CD4-positive, alpha-beta T cell treated with Interleukin-10 for 1 hour (primary cell): ENCODE measurements at places on chromosomes 11 and 22.

DNA sequence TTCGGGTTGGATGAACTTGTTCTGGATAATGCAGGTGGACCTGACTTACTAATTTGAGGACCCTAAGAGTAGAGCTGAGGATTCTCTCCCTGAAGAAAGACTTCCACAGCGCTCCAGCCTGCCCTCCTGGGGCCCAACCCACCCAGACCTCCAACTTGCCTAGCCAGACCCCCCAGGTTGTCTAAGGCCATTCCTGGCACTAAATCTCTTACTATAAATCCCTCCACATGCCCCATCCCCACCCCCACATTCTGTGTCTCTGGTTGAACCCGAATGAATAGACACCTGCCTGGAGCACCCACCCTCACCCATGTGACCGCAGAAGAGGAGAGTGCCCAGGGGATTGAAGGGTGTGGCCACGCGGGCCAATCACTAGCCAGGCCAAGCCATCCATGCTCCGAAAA, 1480.0 kb downstream of the TBC1D22A start:
- DNase-seq: no peak

DNA sequence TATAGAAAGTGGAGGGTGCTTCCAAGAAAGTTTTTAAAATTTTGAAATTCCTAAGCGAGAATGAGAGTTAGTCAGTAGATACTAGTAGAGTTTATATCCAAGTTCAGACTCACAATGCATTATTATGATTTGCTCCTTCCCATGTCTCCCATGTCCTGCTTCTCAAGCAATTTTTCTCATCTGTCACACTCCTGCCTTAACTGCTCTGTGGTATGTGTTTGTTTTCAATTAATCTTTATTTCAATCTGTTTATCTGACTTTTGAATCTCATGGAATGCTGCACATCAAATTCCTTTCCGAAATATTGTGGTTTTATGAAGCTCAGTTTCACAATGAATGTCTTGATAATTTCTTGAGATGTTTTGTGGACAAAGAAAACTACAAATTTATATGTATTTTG, 18.1 kb downstream of the THY1 start:
- DNase-seq: no peak

DNA sequence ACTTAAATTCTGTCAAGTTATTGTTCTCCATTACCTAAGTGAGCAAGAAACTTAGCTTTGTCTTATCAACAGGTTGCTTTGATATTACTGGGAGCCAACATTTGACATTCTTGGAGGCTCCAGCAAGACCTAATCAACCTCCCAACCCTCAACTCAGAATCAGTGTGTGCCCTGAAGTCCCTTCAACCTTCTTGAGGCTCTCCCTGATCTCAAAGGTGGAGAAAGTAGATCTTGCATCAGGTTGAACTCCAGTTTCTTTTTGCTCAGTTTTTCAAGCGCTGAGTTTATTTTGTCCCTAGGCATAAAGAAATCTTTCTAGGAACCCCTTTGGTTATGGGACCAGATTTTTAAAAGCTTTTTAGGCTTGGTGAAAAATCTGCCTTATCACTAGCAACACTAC, 1.4 kb downstream of the FAM111A start:
- no peak for DNase-seq

- DNase-seq: no peak
Observed at GRCh38 chr11:86447763-86448480, 73.2 kb downstream of the CCDC81 start.

GRCh38 chr11:32962016-32962415, 53.7 kb upstream of the DEPDC7 start:
- no peak for DNase-seq

- DNase-seq: no peak
Observed at GRCh38 chr22:42222140-42222539, 48.3 kb downstream of the TCF20 start.

DNA sequence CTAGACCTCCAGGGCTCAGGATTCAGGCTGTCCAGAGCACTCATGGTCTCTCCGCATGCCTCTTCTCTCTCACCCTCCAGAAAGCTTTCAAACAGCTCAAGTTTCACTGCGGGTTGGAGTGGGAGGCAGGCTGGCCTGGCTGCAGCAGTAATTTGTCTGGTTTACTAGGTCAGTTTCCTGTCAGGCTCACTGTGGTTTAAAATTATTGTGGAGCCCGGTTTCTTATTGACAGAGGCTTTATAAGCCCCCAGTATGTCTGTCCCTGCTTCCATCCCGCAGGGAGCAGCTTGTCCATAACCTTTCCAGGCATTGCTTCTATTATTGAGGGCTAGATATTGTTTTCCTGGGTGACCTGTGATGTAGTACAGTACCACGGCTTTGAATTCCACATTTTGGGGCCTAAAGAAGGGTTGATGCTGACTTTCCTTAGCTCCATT, 235.3 kb upstream of the SORL1-AS1 start:
- DNase-seq: no peak

DNA sequence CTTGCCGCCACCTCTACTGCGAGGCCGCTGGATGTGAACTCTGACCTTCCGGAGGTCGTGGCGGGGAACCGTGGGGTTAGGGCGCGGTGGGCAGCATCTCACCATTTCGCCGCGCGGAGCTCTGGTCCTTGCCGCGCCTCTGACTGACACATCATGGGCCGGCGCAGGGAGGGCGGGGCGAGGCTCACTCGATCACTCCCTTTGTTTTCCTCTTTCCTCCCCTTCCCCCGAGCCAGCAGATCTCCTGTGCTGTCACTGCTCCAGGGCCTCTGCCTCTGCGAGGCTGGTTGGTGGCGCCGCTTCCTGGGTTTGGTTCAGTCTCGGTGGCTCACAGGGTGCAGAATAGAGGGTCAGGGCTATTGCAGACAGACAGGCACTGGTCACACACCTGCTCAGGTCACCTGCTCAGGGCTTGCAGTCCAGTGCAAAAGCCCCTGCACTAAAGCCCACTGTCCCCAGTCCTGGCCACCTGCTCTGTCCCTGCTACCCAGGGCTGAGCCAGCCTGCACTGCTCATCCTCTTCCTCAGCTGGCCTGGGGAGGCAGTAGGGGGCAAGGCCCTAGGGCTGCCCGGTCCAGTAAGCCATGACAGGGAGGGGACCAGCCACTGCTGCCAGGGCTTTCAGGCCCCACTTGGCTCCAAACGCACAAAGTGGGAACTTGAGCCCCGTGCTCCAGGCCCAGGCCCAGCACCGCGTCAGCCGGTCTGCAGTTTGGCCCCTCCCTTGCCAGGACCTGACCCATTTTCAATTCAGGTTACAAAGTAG, 36.2 kb downstream of the PISD start:
- DNase-seq: no peak

GRCh38 chr11:122276221-122276620, 160.2 kb upstream of the BLID start:
- DNase-seq: no peak

- DNase-seq: peak; percentile 50
Observed at GRCh38 chr11:107999759-108000455, 8.8 kb upstream of the CUL5 start.

- DNase-seq: no peak
Observed at GRCh38 chr11:104003491-104003890, 32.9 kb upstream of the DDI1 start.

DNA sequence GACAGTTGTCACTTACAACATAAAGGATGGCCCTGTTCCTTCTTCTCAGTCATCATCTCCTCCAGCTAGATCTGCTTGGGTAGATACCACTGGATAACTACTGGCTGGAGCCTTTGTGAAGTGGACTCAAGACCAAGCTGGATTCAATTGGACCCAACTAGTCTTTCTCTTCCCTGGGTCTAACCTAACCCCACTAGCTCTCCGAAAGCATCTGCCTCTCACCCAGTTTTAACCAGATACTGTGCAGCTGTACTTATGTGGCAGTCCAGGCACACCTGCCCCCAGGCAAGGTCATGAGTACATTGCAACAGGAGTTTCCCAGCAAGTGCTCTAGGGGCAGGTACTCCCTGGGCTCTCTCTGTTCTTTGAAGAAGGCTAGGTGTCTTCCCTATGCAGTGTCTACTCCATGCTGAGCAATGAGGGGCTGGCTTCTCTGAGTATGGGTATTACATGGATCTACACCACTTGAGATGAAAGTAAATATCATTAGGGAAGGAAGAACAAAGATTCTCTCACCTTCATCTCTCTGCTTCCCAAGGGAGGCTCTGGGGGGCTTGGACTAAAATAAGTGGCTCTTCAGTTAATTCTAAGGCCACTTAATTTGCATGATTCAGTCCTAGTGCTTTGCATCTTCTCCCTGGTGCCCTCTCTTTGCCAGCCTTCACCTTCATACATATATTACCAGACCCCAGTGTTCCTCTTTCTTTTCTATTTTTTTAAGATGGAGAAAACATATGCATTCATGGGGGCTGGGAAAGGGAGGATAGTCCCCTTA, 236.1 kb downstream of the NXPE2 start:
- DNase-seq: no peak

DNA sequence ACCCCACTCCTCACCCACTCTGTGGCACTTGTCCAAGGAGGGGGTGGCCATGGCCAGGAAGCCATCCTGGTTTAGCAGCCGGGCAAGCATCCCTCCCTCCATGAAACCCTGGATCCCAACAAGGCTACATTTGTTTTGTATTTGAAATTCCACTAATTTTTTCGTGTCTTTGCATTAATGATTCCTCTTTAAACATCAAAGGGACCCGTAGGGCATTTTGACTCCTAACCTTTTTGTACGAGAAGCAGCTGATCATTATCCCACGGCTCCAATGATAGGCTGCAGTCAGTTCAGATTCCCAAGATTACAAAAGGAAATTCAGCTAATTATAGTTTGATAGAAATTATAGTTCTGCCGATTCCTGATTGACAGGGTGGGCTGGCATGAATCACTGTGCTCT, 10.7 kb downstream of the MYEOV start:
- no peak for DNase-seq

GRCh38 chr11:94315664-94316063, 11.3 kb downstream of the IZUMO1R start:
- DNase-seq: no peak

DNA sequence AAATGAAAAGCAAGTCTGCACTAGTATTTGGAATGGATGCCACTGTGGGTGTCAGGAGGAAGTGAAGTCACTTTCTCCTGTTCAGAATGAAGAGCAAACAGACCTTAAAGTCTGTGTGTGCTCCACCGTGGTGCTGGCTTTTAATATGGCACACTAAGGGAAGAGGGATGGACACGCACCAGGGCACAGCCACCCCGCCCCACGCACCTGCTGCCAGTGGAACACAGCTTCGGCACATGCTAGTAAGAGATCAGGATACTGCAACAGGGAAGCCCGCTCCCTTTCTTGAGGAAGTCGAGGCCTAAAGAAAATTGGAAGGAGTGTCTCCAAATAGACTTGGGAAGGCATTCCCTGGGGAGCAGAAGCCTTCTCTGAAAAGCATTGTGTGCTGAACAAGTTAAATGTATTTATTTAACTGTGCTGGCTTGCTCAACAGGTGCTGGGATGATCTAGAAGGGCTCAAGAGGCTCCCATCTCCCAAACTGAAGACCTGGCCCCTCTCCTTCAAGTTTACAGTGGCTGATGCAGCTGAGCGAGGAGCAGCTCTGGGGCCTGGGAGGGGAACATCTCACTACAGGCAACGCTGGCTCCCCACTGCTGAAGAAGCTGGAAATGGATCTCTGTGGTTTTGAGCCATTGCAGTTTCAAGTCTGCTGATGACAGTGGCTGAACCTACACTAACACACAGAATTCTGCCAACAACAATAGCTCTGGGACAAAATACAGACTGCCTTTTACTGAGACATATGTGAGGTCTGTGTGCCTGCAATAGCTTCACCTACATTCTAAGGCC, 504.6 kb upstream of the B3GAT1 start:
- no peak for DNase-seq

- no peak for DNase-seq
Observed at GRCh38 chr11:75477614-75477935, 44.6 kb upstream of the KLHL35 start.

GRCh38 chr11:59615120-59615636, 396 bp downstream of the OSBP start:
- peak; percentile 78 for DNase-seq

DNA sequence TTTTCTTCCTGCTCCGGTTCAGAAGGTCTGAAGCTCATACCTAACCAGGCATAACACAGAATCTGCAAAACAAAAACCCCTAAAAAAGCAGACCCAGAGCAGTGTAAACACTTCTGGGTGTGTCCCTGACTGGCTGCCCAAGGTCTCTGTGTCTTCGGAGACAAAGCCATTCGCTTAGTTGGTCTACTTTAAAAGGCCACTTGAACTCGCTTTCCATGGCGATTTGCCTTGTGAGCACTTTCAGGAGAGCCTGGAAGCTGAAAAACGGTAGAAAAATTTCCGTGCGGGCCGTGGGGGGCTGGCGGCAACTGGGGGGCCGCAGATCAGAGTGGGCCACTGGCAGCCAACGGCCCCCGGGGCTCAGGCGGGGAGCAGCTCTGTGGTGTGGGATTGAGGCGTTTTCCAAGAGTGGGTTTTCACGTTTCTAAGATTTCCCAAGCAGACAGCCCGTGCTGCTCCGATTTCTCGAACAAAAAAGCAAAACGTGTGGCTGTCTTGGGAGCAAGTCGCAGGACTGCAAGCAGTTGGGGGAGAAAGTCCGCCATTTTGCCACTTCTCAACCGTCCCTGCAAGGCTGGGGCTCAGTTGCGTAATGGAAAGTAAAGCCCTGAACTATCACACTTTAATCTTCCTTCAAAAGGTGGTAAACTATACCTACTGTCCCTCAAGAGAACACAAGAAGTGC, 661 bp upstream of the MALAT1 start:
- DNase-seq: peak; percentile 80

GRCh38 chr11:44555031-44555800, 10.2 kb upstream of the CD82 start:
- DNase-seq: no peak

GRCh38 chr11:48050304-48050703, 69.9 kb downstream of the PTPRJ start:
- DNase-seq: no peak

- no peak for DNase-seq
Observed at GRCh38 chr11:6991227-6991626, 28.9 kb downstream of the ZNF214 start.

GRCh38 chr11:8267831-8268529, 4.3 kb upstream of the LMO1 start:
- DNase-seq: peak; percentile 9

DNA sequence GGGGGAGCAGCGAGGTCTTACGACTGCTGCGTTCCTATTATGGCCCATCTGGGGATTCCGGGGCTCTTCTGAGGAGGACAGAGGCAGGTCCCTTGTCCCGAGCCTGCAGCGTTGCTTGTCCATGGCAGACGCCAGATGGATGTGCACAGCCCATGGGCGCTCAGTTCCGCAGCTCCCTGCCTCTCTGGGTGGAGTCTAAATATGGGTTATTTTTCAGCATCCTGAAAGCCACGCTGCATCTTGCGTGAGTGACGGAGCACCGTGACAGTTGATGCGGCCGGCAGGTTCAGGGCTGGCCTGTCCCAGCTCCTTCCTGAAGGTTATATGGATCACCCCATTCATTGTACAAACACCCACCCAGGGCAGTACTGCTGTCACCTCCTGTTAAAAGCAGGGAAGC, 1169.4 kb downstream of the BRD1 start:
- no peak for DNase-seq

GRCh38 chr11:83682611-83682973, 396.4 kb upstream of the CCDC90B start:
- DNase-seq: no peak

DNA sequence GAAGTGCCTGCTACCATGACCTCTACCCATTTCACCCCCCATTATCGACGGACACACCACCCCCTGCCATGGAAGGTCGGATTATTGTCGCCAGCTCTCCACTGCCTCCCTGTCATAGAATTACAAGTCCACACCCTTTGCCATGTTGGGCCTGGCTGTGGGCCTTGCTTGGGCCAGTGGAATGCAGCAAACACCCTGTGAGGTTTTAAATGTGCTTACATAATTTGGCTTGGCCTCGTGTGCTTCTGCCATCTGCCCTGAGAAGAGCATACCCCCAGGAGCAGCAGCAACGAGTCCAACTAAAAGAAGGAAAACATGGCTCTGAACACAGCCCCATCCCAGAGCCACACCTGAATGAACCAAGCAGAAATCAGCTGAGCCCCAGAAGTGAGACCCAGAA, 94.1 kb upstream of the PRDM11 start:
- no peak for DNase-seq
